Stimulated activated CD8-positive, alpha-beta memory T cell treated with anti-CD3 and anti-CD28 coated beads, Interleukin-4, amount 100 ng/mL, for 4 hours (primary cell): ENCODE measurements at places on chromosomes 1 and 21.

- DNase-seq: no peak
Measured at GRCh38 chr1:229388897-229389580, 44.9 kb downstream of the ACTA1 start.

DNA sequence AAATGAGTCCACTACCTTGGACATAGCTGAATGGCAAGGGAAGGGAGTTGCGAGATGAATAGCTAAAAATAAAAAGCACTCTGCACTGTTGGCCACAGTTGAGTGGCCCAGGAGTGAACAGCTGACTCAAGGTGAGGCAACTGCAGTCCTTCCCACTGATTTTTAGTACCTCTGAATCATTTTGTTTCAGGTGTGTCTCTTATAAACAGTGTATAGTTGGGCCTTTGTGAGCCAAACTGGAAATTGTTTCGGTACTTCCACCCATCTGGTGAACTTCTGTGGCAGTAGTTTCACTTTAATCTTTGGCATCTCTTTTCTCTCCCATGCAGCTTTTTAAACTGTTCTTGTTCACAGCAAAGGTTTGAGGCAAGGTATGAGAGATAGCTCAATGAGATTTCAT is 122.7 kb downstream of the VAV3 start:
- DNase-seq: no peak

- DNase-seq: no peak
Measured at GRCh38 chr1:119333163-119333896, 35.3 kb upstream of the HAO2 start.

DNA sequence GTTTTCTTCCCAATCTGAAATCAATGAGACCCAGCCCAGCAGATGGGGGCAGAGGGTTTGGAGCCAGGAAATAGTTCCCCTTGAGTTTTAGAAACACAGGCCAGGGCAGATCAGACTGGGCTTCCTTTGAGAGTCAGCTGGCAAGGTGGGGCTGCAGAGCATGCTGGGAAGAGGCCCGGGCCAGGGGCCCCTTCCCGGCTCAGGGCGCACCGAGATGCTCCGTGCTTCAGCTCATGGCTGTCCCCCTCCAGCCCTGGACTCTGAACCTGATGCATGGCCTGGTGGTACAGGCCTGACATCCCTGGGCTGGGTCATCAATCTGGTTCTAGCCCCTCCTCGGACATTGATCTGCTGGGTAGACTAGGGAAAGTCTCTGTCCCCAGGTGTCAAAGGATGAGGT is 65.1 kb upstream of the RUNX3 start:
- no peak for DNase-seq

DNA sequence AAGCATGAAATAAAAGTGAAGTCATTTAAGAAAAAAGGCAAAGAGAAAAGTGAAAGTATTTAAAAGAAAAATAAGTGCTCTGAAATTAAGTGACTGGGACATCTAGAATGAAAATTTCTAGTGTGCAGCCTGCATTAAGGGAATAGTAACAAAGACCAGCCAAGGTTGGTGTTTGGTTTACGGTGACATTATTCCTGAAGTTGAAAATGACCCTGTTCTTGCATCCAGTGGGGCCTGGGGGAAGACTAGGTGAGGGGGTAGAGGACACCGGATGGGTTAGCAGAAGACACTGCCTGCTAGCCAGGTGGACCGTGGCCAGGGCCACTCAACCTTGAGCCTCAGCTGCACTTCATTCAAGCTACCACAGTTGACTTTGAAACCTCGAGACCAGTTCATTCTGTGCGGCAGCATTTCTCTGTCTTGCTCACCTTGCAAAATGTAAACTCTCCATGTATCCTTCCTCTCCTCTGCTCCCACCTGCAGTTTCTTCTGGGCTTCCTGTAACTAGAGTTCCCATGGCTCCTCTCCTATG is 14.3 kb upstream of the KCNK1 start:
- DNase-seq: no peak

DNA sequence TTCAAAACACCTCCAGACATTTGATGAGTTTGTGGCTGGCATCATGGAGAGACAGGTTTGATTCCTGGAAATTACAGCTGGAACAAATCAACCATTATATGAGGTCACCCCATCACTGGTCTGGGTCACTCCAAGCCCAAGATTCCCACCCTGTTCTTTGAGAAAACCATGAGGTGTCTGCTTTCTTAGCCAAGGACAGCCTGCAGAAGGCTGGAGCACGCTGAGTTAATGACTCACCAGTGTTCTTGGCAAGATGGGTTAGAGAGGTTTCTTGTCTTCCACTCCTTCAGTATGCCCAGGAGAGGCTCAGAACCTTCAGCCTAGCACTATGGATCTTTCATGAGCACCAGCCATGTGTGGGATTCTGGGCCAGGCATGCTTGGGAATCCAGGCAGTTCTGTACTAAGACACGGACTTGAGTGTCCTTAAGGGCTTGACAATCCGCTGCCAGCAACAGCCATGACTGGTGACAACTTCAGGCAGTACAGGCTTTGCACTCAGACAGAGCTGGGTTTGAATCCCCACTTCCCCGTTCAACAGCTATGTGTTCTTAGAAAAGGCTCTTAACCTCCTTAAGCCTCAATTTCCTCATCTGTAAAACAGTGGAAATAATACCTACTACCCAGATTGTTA is 43.9 kb downstream of the GRHL3 start:
- no peak for DNase-seq

DNA sequence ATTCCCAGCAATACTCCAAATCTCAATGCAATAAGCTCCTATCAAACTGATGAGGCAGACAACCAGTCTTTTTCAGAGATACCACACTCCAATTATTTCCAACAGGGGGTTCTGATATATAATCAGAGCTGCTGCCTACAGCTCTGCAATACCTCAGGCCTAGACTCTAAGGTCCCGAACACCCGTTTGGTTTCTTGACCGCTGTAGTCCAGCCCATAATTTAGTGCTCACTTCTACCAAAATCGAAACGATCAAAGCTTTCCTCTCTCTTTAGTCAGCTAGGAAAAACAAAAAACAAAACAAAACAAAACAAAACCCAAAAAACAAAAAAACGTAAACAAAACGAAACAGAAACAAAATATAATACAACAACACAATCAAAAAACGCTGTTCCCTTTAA is 453.0 kb downstream of the NEGR1 start:
- DNase-seq: no peak
